ENCODE measurements at places on chromosomes 3 and 15. TPM values are rescaled to one million over a fixed set of nuclear protein-coding genes. Genes with fewer than 3 reads are reported as not detected.

Gene SIDT1
- polyA plus RNA-seq: 0.02 TPM

Gene IL20RB
- 110 TPM for polyA plus RNA-seq

Gene MAP1A
- polyA plus RNA-seq: 0.04 TPM

Gene RTP1
- polyA plus RNA-seq: not detected

Gene FAM174B
- 0.25 TPM for polyA plus RNA-seq

Gene ACKR4
- polyA plus RNA-seq: 0.25 TPM

Gene NRROS
- 0.12 TPM for polyA plus RNA-seq

Gene P3H2
- 21.8 TPM for polyA plus RNA-seq

Gene BUB1B
- polyA plus RNA-seq: 19.3 TPM

Gene GOLGA8G
- polyA plus RNA-seq: not detected

Gene HCN4
- not detected for polyA plus RNA-seq

Gene HYAL3
- 12.4 TPM for polyA plus RNA-seq

Gene ZDHHC19
- not detected for polyA plus RNA-seq

Gene FBXW12
- not detected for polyA plus RNA-seq

Gene MAP6D1
- 1.5 TPM for polyA plus RNA-seq

Gene NOX5
- 0.04 TPM for polyA plus RNA-seq

- no peak for DNase-seq
These were observed 70.2 kb downstream of the ADAMTS9 start for GRCh38 chr3:64617610-64618009.

DNA sequence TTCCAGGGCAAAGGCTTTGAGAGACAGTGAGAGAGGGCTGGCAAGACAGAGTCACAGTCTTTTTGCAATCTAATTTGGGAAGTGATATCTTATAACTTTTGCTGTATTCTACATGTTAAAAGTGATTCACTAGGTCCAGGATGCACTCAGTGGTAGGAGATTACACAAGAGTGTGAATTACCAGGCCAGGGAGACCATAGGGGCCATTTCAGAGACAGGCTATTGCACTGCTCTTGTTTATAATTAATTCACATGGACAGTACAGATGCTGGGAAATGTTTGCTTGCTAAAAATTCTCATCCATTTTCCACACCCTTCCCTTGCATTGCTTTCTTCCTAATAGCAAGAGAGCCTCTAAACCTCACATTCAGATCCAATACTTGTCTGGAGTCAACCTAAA is 22.6 kb upstream of the POMGNT2 start:
- no peak for DNase-seq

DNA sequence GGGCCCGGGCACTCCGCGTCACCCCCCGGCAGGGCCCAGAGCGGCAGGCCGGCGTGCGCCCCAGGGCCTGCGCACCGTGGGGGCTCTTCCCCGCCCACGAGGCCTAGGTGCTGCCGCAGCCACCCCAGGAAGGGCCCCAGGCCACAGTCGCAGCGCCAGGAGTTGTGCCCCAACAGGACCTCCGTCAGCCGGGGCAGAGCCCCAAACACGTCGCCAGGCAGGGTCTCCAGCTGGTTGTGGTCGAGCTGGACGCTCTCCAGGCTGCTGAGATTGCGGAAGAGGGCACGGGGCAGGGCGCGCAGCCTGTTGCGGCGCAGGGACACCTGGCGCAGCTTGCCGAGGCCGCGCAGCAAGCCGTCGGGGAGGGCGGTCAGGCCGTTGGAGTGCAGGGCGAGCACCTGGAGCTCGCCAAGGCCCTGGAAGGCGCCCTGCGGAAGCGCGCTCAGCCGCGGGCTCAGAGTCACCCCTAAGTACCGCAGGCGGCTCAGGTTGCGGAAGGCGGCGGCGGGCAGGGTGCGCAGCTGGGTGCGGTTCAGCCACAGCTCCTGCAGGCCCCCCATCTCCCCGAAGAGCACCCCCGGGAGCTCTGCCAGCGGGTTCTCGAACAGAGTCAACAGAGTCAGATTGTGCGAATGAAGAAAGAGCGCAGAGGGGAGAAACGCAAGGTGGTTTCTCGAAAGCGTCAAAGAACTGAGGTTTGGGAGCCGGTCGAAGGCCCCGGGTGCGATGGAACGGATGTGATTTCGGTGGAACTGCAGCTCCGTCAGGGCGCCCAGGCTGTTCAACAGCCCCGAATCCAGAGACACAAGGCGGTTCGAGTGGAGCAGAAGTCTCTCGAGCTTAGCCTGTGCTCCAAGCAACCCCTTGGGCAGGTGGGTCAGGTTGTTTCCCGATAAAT is 2.0 kb downstream of the GP5 start:
- no peak for DNase-seq

GRCh38 chr3:12234906-12235305 is 54.0 kb upstream of the PPARG start:
- no peak for DNase-seq

- DNase-seq: no peak
These were observed 241.5 kb upstream of the WNT5A start for GRCh38 chr3:55728461-55729100.

GRCh38 chr3:148916132-148916531 is 51.0 kb downstream of the CPA3 start:
- DNase-seq: no peak

DNA sequence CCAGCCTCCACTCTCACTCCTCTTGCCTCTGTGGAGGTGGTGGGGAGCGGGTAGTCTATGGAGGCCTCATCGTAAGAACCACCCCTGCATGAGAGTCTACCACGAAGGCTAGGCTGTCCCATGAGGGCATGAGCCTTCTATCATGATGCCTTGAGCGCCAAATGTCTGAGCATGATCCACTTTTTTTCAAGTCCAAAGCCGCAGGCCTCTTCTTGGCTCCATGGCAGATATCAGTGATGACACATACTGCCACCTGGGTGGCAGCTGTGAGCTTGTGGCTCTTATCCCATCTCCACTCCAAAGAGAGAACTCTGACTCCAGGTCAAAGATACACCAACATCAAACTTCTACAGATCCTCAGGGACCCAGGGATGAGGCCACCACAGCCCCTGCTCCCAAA is 13.5 kb downstream of the POC1A start:
- no peak for DNase-seq

DNA sequence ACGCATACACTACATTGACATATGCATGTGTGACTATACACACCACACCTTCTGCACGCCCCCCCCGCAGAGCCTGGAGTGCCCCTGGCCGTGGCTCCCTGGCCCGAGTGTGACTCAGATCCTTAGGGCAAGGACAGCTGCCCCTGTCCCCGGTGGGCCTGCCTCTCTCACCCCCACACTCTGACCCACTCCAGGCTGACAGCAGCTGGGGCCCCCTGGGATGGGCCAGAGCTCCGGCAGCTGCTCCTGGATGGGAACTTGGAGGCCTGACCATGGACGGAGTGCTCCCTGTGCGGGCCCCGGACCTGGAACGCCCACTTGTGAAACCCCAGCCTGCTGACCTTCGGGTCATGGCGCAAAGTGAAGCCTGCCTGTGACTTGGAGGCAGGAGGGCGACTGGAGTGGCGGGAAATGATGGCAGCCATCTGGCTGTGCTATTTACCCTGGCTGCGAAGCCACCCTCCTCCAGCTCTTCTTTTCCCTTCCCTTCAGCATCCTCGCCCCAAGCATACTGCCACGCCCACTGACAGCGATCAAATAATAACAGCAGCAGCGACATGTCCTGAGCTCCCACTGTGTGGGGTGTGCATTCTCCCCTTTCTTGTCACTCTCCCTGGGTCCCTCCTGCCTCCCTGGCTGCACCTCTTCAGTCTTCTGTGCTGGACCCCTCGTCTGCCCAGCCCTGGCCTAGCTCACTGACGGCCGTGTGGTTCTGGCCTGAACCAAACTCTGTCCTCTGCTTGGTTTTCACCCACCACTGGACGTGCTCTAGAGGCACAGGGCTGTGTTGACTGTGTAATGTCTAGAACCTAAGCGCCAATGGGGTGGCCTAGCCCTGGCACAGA is 90.7 kb upstream of the MEF2A start:
- DNase-seq: no peak

DNA sequence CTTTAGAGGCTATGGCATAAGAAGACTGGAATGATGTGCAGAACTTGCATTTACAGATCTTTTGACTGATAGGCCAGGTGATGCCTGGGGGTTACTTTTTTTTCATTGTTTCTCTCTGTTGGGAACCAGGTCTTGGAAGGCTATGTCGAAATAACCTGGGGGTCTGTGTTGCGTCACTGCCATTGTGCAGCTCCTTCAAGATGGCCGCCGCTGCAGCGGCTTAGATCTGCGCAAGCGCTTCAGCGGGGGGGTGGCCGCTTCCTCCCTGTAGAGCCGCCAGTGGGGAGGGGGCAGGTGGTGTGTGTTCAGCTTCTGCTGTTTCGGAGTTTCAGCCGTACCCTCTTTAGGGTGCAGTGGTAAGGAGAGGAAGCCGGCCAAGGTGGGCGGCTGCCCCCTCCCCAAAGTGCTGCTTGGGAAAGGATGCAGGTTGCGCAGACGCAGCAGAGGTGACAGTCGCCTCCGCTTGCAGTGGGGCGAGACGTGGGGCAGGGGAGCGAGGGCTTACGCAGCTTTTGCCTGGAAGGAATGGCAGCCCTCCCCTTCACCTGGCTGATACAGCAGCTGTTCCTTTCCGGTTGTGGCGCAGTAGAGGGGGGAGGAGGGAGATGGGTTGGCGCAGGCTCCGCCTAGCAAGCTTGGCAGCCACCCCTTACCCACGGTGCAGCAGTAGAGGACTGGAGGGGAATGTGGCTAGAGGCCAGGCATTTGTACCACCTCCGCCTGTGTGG is 1.5 kb downstream of the SNRPN start:
- DNase-seq: peak; percentile 33

- DNase-seq: peak; percentile 11
These were observed 483.6 kb downstream of the GBE1 start for GRCh38 chr3:81277853-81278252.

- DNase-seq: no peak
These were observed 62.4 kb downstream of the COL8A1 start for GRCh38 chr3:99700631-99701268.

DNA sequence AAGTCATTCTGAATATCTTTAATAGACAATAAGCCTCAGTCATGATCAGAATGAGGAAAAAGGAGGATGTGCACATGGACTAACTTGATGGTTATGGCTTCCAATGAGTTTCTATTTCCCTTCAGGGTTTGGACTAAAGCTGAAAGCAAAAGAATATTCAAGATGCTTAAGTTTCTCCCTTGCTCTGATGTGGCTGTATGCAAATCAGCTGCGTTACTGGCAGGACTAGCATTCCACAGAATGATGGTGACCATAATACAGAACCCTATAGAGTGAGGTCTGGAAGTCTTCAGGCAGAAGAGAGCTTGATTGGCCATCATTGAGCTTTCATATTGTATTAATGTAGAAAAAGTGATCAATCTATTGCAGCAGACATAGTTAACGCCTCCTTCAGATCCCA is 466.0 kb downstream of the NLGN1 start:
- no peak for DNase-seq

DNA sequence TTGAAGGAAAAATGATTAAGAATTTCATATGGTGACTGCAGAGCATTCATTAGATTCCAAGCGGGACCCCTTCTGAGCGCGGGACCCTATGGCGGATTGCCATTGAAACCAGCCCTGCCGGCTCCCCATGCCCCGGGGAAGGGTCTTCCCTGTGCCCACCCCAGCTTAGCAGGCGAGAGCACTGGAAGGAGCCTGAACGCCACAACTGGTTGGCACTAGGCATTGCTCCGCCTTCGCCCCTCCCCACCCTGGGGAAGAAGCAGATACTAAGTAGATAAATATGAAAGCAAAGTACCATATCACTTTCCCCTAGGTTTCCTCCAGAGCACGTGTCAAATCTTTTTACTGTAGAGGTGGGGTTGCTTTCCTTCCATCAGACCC is 70.7 kb downstream of the CYP19A1 start:
- no peak for DNase-seq

DNA sequence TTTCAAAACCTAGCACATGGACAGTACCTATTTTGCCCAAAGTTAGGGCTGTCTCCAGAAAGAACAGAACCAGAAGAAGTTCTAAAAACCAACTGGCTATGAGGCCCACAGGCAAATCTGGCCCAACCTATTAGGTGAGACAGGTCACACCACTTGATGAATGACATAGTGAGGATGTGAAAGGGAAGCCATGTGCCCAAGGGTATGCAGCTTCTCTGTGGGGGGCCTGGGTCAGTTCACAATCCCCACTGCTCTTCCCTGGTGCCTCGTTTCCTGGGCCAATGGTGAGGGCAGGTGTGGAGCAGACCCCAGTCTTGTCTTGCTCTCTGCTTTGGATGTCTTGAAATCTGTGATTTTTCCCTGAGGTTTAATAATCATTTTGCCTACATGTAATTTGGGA is 8.9 kb downstream of the INSYN1 start:
- DNase-seq: no peak

DNA sequence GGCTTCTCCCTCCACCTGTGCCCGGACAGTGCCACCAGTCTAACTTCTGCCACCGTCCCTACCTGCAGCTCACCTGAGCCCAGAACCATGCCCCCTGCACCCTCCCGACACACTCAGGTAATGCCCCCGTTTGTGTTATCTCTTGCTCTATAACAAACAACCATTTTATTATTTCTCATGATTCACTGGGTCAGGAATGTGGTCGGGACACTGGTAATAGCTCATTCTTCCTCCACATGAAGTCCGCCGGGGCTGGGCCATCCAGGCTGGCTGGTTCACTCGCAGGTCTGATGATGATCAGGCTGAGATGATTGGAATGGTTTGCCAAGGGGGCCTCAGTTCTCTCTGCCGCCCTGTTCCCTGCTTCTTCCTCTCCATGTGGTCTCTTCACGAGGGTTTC is 20.3 kb upstream of the NR2E3 start:
- DNase-seq: peak; percentile 54

- DNase-seq: no peak
These were observed 163.8 kb downstream of the RSRC1 start for GRCh38 chr3:158273656-158274055.

DNA sequence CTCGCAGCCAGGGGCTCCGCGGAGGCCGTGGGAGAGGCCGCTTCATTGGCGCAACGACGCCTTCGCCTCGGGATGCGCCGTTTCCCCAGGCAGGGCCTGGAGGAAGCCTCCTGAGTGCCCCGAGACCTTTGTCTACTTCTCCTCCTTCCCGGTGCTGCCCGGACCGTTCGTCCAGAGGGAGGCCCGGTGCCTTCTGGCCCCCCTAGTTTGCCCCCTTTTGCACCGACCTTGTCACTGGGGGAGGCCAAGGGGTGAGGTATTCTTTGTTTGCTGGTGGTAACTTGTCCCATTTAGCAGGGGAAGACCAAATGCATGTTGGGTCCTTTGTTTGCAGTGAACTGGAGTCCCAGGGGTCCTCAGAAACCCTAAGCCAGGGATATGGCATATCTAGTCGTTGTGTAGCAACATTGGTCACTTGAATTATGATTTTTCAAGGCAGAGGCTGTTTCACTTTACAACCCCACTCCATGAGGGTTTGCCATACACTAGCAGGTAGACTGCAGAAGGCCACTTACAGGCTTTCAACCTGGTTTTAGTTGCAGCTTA is 615 bp downstream of the DHX30 start:
- no peak for DNase-seq

GRCh38 chr15:52290800-52291199 is 4.8 kb downstream of the MYO5C start:
- no peak for DNase-seq
